ENCODE measurements at places on chromosomes 11 and 22. TPM values are rescaled to one million over a fixed set of nuclear protein-coding genes. Genes with fewer than 3 reads are reported as not detected.

The SLC1A2 gene
- total RNA-seq: not detected

The MIOX gene
- total RNA-seq: not detected

DNA sequence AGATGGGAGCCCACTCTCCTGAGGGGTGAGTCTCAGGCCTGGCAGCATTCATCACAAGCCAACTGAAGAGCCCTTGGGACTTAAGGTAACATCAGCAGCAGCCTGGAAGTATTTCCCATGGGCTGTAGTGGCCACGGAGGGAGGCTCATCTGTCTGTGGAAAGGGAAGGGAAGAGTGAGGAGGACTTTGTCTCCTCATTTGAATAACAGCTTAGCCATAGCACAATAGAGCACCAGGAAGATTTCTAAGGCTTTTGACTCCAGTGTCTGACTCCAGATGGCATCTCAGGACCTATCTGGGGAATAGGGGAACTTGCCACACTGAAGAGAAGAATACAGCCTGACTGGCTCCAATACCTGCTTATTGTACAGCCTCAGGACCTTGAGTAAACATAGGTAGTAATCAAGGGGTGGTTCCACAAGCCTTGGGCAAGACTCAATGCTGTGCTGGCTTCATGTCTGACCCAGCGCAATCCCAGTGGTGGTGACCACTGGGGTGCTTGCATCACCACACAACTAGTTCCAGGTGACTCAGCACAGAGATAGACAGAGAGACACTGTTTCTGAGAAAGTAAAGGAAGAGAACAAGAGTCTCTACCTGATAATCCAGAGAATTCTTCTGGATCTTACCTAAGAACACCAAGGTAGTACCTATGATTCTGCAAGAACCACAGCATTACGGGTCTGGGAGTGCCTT lies 510.5 kb upstream of the CCDC179 start:
- DNase-seq: peak; percentile 23

DNA sequence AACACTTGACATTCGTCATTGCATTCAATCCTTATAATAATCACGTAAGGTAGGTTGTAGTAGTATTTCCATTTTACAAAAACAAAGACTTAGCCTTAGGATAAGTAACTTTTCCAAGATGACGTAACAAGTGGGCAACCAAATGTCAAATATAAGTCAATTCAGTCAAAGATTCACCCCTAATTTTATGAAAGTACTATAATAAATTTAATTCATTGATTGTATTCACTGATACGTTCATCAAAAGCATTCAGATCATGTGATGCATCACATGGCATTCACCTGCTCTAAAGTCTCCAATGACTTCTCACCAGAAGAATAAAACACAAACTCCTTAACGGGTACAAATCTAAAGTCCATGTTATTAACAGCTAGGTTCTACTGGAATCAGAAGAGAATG lies 2.1 kb downstream of the KIF18A start:
- DNase-seq: peak; percentile 12

- DNase-seq: peak; percentile 66
Measured at GRCh38 chr11:67119585-67120391, 725 bp downstream of the KDM2A start.

GRCh38 chr11:64619811-64620380 lies 28.9 kb downstream of the SLC22A12 start:
- DNase-seq: peak; percentile 12

DNA sequence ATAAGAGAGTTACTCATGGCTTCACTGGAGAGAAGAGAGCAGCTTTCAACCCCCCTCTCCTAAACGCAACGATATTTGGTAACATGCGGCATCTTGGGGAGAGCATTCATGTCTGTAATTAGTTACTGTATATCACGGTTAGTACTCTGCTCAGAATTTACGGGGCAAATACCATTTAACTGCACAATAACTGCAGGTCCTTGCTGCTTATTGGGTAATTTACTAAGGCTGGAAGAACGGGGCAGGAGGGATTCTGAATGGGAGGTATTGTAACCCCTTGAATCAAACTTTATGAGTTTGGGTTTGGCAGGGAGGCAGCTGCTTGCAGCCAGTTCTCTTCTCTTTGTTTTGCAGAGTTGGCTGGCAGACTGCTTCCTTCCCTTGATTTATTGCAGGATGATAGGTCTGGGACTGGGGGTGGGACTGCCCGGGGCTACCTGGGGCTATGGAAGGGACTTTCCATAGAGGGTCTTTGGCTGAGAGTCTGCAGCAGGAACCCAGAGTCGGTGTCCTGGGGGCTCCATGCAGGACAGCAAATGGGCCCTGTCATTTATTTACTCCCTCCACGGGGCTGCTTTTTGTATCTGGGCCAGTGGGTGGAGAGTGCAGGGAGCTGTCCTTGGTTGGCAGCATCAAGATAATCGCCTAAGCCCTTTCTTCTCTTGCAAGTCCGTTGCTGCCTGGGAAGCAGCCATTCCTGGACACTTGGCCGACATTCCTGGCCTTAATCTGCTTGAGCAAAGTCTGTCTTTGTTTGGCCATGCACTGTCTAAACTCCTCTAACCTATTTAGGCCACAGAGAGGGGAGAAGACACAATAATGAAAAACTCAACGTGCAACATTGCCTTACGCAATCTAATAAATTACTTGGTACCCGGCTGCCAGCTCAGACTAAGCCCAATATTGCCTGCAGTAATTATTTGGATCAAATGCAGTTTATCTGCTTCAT lies 188.9 kb downstream of the ST3GAL4 start:
- no peak for DNase-seq

GRCh38 chr11:119800619-119801018 lies 71.6 kb upstream of the NECTIN1 start:
- DNase-seq: no peak

GRCh38 chr11:106288057-106288456 lies 210.6 kb downstream of the AASDHPPT start:
- no peak for DNase-seq

DNA sequence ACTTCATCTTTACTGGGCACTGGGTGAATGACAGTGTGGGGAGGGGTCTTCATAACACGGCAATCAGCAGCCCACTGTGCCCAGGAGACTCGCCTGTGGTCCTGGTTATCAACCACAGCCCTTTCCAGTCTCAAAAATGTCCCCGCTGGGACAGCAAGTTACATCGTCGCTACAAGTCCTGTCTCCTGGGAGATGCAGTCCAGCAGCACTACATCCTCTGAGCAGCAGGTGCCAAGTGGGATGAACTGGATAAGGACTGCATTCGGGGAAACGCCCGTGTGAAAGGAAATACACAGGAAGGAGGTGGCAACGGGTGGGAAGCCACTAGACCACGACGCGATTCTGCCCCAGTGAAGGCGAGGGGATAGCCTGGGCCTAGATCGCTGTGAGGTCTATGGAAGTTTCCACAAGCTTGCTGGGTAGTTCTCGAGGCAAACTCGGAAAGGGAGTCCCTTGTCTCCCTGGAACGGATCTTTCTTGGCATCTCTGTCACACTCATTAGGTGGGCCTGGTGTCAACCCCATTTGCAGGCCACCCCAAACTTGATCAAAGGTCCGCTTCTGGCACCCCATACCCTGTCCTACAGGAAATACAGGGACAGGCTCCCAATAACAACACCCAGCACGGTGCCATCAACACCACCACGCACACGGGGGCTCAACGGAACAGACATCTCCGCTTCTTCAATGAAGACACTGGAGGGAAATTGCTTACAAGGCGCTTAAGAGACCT lies 4.4 kb downstream of the ASCL2 start:
- DNase-seq: no peak

DNA sequence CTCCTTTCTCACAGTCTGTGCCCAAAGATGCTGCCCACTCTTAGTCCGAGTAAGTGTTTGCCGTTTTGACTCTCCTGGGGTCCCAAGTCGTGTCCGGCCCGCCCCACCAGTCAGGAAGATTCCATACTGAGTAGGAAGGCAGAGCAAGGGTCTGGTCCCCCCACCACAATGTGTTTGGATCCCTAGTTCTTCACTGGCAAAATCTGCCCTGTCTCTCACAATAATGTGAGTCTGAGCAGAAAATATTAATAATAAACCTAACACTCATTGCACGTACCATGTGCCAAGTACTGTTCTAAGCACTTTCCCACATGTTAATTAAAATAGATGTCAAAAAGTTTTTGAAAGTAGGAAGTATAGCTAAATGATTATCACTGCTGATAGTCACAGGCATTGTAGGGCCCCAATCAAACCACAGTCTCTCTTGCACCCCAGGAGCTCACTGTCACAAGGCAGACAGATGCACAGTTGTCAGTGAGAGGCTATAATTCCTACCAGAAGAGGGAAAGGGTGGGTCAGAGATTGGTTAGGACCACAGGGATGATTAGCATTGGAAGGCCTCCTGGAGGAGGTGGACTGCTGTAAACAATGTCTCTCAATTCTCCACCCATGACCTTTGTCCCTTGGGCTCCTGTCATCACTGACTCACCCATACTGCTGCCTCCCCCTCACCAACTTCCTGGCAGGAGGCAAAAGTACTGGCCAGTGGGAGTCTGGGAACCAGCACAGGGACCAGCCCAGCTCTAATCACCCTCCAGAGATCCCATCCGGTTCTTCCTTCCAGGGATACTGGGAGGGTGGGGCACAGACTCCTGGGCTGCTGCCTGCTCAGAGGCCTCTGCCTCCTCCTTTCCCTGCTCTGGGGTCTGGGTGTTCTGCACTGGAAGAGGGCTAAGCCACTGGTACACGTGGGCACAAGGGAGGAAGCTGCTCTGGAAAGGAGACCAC lies 1.0 kb upstream of the POLD4 start:
- peak; percentile 98 for DNase-seq

DNA sequence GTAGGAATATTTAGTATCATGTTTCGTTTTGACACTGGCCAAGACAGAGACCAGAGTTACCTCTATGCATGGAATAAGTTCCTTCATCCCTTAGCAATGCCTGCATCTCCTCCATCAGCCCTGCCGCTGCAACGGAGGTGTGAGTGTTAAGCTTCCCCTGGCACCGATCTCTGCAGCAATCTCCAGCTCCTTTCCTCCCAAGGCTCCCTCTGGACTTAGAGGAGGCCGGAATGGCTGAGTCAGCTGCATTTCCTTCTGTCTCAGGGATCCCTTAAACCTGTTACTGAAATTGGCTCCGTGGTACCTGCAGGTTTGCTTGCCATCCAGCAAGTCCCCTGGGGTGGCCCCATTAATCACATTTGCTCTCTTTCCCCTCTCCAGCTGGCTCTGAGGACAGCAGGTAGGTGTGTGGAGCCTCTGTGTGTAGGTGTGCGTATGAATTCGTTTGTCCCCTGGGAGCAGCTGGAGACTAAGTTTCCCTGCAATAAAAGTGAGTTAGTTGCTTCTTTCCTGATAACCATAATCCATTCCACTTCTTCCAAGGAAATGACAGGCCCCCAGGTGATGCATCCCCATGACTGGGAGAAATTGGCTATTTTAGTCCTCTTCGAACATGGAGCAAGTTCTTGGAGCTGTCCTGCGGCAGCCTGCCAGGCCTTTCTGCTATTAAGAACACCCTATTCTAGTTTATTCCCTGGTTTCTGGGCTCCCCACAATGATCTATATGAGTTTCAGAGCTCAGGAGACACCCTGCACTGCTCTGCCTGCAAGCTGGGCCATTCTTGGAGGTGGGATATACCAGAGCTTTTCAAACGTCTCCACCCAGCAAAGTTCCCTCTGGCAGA lies 457.2 kb upstream of the CADM1 start:
- DNase-seq: no peak

DNA sequence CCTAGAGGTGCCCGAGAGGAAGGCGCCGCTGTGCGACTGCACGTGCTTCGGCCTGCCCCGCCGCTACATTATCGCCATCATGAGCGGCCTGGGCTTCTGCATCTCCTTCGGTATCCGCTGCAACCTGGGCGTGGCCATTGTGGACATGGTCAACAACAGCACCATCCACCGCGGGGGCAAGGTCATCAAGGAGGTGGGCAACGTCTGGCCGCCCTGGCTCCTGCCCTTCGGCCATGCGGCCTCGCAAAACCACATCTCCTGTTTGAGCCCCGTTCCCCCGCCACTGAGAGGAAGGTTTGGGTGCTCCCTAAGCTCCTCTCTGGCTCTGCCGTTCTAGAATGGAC lies 3.4 kb downstream of the SLC17A6 start:
- DNase-seq: no peak

- no peak for DNase-seq
Measured at GRCh38 chr11:12280199-12280837, 97.1 kb upstream of the PARVA start.

DNA sequence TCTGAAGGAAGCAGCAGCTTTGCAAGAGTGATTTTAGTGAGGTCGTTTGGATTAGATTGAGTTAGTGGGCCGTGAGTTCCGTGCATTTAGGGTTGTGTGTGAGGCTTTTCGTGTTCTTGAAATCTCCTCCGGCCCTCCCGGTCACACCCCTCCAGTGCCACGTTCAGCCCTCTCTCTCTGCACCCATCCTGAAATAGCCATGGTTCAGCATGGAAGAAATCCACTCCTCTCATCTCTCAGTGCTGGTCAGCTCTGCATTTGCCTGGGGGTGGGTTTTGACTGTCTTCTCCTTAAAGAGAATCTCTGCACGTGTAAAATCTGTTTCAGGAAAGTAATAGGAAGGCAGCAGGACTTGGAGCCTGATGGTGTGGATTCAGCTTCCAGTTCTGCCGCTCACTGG lies 19.8 kb downstream of the BARX2 start:
- no peak for DNase-seq

DNA sequence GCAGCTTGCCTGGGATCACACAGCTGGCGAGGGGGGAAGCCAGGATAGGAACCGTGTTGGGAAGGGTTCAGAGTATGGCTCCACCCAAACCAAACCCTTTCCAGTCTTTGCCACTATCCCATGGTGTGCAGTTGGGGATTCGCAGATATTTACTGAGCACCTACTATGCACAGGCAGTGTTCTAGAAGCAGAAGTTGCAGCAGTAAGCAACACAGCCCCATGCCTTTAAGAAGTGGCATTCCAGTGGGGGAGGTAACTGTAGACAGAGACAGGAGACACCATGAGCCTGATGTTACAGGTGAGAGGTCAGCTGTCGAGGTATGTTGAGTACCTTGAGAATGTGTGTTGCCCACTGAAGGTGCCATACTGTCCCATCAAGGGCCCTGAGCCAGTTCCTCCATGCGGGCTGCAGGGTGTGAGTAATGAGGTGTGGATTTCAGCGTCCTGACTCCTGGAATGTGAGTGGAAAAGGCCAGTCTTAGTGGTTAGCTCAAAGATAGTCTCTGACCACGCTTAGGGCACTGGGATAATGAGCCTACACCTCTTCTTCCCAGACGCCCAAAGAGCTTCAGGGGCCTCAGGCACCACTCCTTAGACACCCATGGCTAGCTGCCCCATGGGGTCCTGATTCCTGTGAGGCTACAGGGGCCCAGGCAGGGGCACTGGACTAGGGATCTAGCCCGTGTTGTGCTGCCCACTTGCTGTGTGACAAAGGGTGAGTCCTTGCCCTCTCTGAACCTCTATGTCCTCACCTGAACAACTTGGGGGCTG lies 71.8 kb upstream of the TP53I11 start:
- no peak for DNase-seq

DNA sequence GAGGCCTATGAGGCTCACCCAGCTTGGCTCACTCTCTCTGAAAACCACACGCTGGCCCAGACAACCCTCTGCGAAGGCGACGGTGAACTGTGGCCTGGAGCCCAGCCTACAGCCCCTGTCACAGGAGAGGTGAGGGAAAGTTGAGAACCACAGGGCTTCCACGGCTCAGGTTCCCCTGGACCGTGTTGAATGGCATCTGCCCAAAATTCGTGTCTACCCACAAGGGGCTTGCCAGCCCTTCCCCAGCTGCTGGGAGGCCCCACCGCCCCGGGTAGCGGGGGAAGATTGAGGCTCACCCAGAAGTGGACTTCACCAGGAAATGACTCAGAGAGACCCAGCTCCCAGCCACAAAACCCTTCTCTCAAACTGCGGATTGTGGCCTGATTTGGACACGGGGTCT lies 197.1 kb downstream of the CTTN start:
- DNase-seq: no peak

Measured in HT-29 (cell line).